Retinal pigment epithelial cell (primary cell): ENCODE measurements at places on chromosomes 2 and 18.

DNA sequence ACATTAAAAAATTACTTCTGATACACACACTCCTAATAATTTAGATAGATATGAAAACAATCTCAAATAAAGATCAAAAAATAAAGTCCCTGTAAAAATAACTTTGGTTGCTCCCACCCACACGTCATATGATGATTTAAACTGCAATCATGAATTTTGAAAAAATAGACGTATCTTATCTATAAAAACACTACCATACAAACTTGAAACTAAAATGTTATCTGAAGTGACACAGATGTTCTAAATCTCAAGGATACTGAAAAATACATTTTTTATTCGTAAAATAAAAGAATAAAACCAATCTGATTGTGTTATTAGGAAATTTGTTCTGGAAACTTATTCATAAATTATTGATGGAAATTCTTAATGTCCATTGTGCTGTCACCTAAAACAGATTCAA is 8.1 kb upstream of the BOLA3 start:
- DNase-seq, result no peak

DNA sequence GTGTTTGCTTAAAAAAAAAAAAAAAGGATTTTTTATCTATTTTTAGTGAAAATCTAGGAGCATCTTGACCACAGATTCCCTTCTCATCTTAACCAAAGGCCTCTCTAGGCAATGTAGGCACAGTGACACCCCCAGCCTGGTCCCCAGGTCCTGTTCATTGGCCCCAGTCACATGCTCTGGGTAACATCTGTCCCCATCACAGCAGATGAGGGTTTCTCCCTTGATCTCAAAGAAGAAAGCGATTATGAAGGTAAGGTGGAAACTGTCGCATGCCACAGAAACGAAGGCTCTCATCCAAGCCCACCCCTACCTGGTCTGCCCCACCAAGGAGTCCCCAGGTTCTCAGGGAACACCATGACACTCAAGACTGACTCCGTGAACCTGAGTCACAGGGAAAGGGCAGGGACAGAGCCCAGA is 4.7 kb downstream of the HS6ST1 start:
- DNase-seq, result no peak

DNA sequence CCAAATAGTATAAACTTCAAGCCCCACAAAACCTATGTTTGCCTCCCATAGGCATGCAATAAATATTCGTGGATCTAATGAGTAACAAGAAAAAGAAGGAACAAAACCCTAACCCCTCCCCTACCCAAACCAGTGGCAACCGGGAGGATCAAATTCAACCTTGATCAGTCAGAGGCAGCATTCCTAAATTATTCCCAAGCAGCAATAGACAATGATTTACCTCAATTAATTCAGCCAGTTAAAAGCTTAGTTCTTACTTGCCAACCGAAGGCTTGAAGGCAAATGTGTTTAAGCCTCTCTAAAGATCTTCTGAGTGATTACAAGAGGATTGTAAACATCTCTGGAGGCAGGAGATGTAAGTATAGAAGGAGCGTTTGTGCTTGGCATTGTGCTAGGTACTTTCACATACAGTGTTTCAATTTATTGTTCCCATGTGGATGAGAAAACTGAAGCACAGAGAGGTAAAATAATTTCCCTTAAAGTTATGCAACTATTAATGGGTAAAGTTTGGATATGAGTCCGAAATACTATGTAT is 197.7 kb downstream of the MTX2 start:
- DNase-seq, result no peak

- no peak for DNase-seq
Observed at GRCh38 chr18:78538669-78539440, 440.8 kb upstream of the SALL3 start.

GRCh38 chr2:114218383-114218782 is 224.1 kb upstream of the DPP10 start:
- DNase-seq, result no peak

DNA sequence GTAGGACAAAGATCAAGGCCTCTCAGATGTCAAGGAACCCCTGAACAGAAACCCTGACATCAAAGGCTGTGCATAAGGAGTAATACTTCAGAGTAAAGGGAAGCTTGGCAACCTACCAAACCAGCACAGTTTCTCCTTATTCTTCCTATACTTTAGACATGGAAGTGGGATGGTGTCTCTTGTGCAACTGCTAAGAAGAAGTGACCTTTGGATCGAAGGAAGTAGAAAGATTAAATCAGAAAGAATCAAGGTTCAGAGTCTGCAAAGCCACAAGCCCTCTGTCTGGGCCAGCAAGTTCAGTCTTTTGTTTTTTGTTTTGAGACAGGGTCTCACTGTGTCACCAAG is 66.2 kb upstream of the SLC39A10 start:
- DNase-seq, result no peak

DNA sequence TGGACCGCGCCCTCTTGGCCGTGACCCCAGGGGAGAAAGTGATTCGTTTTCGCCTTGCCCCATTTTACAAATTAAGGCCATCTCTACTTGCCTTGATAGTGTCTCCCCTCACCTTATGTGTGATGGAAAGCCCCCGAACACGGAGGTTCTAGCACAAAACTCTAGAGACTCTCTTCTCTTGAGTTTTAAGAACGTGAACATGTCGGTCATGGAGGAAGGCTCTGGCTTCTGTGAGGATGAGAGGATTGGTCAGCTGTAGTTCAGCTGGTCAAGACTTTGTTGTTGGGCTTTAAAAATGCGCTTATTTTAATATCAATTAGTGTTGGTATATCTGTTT is 828 bp downstream of the DYNC1I2 start:
- DNase-seq, result no peak

DNA sequence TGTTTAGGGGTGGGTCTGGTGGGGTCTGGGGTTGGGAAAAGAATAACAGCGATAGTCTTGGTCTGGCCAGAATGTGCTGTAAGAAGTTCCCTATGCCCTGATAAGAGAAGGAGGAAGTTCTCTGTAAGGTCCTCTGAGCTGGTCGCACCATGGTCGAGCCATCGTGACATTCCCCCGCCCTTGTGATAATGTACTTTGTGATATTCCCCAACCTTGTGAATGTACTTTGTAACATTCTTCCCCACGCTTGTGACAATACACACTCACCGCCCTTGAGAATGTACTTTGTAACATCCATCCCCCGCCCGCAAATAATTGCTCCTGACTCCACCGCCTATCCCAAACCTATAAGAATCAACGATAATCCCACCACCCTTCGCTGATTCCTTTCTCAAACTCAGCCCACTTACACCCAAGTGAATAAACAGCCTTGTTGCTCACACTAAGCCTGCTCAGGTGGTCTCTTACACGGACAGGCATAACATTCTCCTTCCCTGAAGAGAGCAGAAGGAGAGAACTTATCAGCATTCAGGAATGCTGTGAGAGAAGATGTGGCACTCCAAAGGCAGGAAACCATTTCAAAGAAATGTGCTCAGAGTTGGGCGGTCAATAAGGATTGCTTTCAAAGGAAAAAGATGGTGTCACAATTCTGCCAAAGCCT is 17.8 kb upstream of the DUSP19 start:
- no peak for DNase-seq

GRCh38 chr18:37714691-37715090 is 149.1 kb upstream of the CELF4 start:
- DNase-seq, result no peak

- peak; percentile 10 for DNase-seq
Observed at GRCh38 chr2:152618193-152618564, 99.1 kb downstream of the PRPF40A start.

- no peak for DNase-seq
Observed at GRCh38 chr2:134843968-134844367, 5.6 kb downstream of the ACMSD start.

- DNase-seq, result no peak
Observed at GRCh38 chr2:113009622-113010021, 4.4 kb downstream of the IL36A start.

- peak; percentile 39 for DNase-seq
Observed at GRCh38 chr2:151334082-151334815, 23.1 kb upstream of the TNFAIP6 start.

- no peak for DNase-seq
Observed at GRCh38 chr2:165889158-165889557, 64.4 kb downstream of the TTC21B start.
